Tongue (tissue), 3 donors: ENCODE measurements at places on chromosomes 5 and 9.

GRCh38 chr9:98972716-98973115 lies 29.0 kb downstream of the COL15A1 start:
- DNase-seq = no peak

DNA sequence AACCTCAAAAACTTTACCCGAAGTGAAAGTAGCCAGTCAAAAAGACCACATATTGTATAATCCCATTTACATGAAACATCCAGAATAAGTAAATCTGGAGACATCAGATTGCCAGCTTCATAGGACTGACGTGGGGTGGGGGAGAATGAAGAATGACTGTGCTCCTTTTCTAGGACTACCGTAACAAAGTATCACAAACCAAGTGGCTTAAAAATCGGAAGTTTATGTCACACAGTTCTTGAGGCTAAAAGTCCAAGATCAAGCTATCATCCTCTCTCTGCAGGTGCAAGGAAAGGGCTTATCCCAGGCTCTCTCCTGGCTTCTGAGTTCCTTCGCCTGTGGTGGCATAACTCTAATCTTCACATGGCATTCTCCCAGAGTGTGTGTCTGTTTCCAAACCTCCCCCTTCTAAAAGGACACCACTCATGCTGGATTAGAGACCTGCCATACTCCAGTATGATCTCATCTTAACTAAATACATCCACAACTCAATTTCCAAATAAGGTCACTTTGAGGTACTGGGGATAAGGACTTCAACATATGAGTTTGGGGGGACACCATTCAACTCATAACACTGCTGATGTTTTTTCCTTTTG lies 25.5 kb downstream of the ADAM19 start:
- no peak for DNase-seq

DNA sequence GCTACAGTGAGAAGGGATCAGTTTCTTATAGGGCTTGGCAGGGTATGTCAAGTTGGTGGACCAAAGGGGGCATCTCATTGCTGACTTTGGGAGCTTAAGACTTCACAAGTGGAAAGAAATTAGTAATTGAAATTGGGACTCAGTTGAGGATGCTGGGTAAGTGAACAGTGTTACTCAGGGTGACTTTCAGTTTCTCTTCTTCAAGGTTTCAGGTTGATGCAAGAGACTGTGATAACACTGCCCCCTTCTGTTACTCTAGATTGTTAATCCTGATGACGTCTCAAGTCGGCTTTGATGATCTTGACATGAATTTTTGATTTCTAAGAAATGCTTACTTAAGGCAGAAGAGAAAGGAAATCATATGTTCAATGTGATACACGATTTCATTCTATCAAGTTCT lies 21.3 kb downstream of the KCTD16 start:
- peak; percentile 37 for DNase-seq

- DNase-seq = no peak
Observed at GRCh38 chr9:105070176-105070575, 142.2 kb upstream of the ABCA1 start.

GRCh38 chr9:113649855-113650206 lies 186.3 kb downstream of the RGS3 start:
- no peak for DNase-seq

GRCh38 chr5:65815161-65815560 lies 93.2 kb downstream of the NLN start:
- DNase-seq = no peak

GRCh38 chr9:3516667-3517330 lies 9.0 kb downstream of the RFX3 start:
- DNase-seq = no peak
